ENCODE measurements at places on chromosomes 11 and 22.

DNA sequence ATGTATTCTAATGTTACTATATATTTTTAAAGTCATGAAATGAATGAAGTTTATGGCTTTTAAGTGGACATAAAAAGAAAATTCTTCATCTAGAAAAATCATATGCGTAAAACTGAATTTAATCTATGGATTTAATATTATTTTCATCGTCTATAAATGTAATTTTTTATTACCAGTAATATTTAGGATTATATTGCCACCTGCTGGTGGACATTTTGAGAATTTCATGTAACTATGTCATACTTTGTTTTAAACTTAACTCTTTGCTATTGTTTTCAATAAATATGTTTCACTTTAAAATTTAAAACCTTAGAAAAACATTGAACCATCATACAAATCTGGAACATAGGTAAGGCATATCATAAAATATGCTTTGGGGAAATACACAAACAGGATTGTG, 66.5 kb upstream of the CEP126 start:
- no peak for DNase-seq

DNA sequence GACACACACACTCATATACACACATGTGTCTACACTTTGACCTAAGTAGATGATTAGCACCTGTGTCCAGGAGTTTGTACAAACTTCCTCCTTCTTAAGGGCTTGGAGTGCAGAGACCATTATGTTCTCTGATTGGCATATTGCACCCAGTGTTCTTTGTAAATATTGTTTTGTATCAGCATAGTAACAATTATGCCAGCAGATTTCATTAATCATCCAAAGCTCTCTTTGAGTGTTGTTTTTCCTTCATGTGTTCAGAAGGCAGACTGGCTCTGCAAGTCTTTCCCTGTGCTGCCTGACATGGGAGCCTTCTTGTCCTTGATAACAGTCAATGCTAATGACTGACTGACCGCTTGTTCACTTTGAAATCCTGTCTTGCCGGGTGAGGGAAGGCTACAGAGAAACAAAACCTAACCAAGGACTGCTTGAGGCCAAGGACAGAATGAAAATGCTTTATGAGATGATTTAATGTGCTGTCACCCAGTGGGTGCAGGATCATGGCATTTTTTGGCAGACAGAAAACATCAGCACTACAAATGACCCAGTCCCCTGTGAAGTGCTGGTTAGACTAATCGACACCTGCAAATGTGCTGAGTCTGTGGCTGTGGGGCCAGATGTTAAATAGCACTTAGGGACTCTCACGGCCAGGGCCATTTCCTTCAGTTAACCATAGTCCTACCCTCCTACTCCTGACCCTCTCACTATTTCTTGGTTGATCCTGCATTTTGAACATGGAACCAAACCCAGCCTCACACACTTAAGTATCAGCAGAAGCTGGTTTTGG, 6.6 kb upstream of the BARX2 start:
- no peak for DNase-seq

DNA sequence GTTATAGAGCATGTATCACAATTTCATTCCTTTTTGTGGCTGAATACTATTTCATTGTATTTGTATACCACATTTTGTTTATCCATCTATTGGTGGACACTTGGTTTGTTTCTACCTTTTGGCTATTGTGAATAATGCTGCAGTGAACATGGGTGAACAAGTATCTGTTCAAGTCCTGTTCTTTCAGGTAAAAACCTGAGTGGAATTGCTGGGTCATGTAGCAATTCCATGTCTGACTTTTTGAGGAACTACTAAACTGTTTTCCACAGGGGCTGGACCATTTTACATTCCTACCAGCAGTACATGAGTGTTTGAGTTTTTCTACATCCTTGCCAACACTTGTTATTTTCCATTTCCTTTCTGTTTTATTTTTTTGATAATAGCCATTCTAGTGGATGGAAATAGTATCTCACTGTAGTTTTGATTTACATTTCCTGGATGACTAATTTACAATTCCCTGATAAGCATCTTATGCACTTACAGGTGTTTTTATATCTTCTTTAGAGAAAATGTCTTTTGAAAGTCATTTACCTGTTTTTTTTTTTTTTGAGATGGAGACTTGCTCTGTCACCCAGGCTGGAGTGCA, 12.2 kb downstream of the CABIN1 start:
- DNase-seq: no peak

DNA sequence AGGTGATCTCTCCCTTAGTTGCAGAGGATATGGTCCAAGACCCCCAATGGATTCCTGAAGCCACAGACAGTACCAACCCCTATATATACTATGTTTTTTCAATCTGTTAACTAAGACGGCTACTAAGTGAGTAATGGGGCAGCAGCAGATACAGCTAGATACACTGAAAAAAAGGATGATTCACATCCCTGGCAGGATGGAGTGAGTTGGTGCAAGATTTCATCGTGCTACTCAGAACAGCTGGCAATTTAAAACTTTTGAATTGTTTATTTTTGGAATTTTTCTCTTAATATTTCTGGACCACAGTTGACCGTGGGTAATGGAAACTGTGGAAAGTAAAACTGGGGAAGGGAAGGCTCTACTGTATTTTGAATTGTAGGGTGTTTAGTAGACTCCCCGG, 17.0 kb upstream of the TMEM218 start:
- DNase-seq: no peak

- no peak for DNase-seq
Observed at GRCh38 chr22:21028277-21029251, 3.8 kb downstream of the SLC7A4 start.

DNA sequence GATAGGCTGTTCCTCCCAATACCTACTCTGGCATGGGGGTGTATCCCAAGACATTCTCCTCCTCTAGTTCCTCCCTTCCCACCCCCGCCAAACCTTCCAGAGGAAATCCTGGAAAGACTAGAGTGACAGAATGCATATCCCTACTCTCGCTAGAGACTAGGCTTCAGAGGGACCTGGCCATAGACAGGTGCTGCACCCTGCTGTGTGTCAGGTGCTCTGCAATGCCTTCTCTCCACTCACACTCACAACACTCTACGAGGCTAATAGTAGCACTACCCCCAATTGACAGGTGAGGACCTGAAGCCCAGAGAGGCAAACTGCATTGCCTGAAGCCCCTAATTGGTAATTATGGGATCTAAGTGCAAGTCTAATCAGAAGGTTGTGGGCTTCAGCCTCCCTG, 46.2 kb upstream of the LMO1 start:
- DNase-seq: no peak

DNA sequence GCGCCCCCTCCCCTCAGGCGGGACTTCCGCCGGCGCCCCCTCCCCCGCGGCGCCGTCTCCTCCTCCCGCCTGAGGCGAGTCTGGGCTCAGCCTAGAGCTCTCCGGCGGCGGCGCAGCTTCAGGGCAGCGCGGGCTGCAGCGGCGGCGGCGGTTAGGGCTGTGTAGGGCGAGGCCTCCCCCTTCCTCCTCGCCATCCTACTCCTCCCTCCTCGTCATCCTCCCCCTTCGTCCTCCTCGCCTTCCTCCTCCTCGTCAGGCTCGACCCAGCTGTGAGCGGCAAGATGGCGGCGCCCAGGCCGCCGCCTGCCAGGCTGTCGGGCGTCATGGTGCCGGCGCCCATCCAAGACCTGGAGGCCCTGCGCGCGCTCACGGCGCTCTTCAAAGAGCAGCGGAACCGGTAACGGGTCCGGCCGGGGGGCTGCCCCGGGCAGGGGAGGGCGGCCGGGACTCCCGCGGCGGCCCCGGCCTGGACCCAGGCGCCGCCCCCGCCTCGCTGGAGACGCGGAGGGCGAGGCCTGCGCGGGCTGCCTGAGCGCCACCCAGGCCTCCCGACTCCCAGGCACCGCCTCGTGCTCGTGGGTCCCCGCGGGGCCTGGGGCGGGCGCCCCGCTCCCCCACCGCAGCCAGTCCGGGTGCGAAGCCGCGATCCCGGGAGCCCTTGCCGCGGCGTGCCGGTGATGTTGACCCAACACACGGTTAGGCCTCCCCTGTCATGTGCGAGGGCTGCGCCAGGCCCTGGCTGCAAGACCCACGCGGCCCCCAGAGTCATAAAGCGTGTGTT, at the start of gene ATXN10:
Gene ATXN10, plus strand, starts transcription at position 52 of the 781 bp plus-strand sequence. Its CDS starts 230 bp downstream, at position 282.
- DNase-seq: peak; percentile 76

GRCh38 chr11:47961383-47961782, 19.0 kb upstream of the PTPRJ start:
- DNase-seq: no peak

DNA sequence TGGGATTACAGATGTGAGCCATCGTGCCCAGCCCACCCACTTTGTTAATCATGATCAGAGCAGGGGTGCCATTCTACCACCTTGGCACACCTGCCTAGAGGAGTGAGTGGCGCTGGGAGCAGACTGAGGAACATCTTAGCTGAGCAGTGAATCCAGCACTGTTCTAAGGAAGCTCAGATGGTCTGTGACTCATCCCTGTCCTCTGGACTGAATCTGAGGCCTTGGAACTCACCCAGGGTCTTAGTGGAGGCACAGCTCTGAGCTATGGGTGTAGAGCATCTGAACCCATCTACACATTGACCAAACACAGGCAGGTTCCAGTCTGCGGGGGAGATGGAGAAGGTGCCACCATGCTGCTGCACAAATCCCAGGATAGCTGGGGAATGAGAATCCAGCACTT, 14.9 kb downstream of the PGAP2 start:
- no peak for DNase-seq

- no peak for DNase-seq
Observed at GRCh38 chr22:49289822-49290679, 537.6 kb downstream of the BRD1 start.

DNA sequence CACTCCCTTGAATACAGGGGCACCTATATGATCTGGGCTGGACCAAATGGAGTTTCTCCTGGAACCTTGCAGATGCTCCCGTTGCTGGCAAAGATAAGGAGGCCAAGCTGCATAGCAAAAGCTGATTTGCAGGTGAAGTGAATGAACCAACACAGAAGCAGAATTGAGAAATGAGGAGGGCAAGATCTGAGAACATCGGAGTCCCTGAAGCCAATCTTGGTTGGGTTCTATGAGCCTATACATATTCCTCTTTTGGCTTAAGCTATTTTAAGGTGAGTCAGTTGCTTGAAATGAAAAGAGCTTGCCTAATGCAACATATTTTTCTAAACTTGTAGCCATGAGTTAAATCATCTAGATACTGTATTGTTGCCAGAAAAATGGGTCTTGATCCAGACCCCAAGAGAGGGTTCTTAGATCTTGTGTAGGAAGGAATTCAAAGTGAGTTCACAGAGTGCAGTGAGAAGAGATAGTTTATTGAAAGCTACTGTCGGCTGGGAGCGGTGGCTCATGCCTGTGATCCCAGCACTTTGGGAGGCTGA, 23.5 kb downstream of the WEE1 start:
- DNase-seq: no peak

All from activated naive CD4-positive, alpha-beta T cell treated with anti-CD3 and anti-CD28 coated beads for 36 hours (primary cell).